ENCODE measurements at places on chromosomes 4 and X.

DNA sequence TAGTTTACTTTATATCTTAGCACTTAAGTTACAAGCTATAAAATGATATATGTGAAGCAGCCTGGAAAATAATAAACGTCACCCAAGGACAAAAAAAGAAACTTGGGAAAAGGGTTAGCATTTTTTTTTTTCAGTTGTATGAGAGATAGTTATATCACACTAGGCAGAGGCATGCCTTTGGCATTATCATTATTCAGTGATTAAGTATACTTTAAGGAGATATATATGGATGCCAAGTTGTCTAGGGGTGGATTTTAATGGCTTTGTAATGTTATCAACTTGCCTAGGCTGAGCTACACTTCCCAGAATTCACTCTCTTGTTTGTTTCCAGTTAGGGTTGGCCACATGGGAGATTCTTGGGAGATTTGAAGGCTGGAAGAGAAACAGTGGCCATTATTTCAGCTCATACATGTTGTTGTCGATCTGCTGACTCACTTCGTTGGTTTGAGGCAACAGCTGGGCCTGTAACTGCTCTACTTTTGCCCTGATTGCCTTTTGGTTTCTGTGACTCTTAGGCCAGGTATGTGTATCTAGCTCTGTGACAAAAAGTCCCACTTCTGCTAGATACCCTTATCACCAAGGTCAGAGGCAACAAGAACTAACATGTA lies 11.5 kb upstream of the SRPX start:
- DNase-seq: no peak

GRCh38 chr4:107379054-107379869 lies 340.8 kb downstream of the PAPSS1 start:
- DNase-seq: no peak

DNA sequence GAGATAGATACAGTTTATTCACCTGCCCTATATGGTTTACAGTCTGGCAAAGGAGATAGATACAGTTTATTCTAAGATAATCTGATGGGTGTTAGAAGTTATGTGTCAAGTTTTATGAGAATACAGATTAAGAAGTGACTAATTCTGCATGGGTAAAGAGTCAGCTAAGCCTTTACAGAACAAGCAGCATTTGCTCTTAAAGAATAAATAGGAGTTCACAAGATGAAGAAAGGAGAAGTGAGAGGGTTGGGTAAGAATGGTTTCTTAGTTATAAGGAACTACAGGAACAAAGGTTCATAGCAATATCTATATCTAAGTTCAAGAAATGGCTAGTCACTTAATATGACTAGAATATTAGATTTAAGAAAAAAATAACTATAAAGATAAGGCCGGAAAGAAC lies 47.6 kb downstream of the THOC2 start:
- DNase-seq: peak; percentile 84

DNA sequence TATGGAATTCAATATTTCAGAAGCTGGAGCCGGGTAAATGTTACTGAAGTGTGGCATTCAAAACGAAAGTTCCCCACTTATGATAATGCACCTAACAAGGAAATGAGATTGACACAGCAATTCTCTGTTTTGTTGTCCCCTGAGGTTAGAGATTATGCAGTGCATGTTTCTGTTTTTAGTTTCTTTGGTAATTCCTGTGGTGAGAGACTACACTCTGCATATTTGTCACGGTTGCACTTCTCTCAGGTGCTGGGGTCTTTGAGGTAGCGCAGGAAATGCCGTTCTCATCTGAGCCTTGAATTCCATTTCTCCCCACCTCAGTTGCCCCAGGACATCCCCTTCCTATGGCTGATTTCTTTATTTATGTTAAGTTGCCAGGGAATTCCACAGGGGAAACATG lies 15.3 kb upstream of the BEND4 start:
- DNase-seq: peak; percentile 66

DNA sequence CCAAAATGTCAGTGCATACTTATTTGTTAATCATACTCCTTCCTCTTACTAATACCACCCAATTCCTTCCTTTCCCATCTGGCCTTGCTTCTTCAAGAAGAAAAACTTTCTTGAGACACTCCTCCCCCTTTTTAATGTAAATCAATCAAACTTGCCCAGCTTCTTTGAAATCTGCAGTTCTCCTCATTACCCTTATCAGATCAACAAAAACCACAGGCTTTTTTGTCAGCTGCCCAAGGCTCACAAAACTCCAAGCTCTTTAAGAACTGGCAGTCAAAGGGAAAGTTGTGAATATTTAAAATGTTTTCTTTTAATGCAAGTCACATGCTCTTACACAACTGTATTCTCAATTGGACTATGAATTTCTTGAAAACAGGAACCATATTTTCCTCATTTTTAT lies 11.3 kb upstream of the MYOZ2 start:
- DNase-seq: no peak

GRCh38 chr4:179543771-179544170 lies 2101.5 kb upstream of the AGA start:
- DNase-seq: no peak

- DNase-seq: no peak
Observed at GRCh38 chrX:1434871-1435240, 17.9 kb downstream of the ASMTL start.

DNA sequence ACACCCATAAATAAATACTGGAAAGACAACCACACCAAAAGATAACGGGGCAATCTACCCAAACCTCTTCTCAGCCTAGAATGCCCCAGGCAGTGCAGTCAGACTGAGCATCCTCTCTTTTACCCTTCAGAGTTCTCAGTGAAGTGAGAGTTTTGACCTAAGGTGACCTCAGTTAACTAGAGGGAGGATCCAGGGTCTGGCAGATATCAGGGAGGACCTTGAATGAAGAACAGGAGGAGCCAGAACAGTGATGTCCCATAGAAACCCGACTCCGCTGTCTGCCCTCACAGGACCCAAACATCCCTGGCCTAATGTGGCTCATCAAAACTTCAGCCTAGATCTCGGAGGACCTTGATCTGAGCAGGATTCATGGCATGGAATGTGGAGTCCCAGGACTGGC lies at the start of gene MAGEB3:
Gene MAGEB3, plus strand, starts transcription at position 263 of the 400 bp plus-strand sequence. CDS start 5,268 bp downstream, outside the sequence.
- DNase-seq: no peak

Data from MV-4-11 (cell line).